AG08396 (cell line): ENCODE measurements at places on chromosomes 1 and 21.

- DNase-seq: no peak
Measured at GRCh38 chr1:231964241-231964640, 337.7 kb downstream of the DISC1 start.

GRCh38 chr1:217224201-217224600, 406.7 kb downstream of the GPATCH2 start:
- no peak for DNase-seq

- peak; percentile 43 for DNase-seq
Measured at GRCh38 chr1:27634177-27634984, 604 bp downstream of the FGR start.

DNA sequence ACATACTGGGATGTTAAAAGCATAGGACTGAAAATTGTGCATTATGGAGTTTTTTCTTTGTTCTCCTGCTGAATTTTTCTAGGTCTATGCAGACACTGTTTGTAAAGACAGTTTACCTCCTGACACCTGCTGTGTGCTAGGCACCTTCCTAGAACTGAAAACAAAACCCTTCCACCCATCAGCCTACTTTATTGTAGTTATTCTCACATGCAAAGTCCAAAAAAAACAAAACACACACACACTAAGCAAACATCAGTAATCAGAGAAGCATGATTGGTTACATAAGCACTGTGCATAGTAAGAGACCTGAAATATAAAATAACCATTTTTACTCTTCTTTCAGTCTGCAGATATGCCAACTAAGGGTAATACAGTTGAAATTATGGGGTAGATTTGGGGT, 195.1 kb downstream of the CRB1 start:
- DNase-seq: no peak

DNA sequence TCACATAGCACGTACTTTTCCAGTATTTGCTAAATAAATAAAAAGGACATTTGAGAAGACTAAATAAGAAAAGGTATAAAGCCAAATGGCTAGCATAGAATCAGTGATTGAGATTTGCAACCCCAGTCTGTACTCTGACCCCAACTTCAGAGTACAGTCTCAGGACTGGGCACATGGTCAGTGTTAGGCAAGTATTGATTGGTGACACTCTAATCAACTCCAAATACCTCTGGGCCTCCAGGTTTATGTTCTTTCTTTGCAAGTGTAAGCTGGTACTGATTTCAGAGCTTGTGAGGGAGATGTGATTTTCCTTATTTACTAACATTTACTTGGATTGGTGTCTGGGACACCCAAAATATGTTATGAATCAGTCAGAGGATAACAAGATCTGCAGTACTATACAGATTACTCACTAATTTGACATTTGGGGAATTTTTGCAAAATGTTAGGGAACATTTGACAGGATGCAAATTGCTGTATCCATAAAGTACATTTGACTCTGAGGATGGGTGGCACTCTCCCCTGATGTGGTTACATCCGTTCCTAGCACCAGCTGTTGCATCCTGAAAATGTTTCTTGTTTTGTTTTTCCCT, 34.2 kb downstream of the LMO4 start:
- no peak for DNase-seq

DNA sequence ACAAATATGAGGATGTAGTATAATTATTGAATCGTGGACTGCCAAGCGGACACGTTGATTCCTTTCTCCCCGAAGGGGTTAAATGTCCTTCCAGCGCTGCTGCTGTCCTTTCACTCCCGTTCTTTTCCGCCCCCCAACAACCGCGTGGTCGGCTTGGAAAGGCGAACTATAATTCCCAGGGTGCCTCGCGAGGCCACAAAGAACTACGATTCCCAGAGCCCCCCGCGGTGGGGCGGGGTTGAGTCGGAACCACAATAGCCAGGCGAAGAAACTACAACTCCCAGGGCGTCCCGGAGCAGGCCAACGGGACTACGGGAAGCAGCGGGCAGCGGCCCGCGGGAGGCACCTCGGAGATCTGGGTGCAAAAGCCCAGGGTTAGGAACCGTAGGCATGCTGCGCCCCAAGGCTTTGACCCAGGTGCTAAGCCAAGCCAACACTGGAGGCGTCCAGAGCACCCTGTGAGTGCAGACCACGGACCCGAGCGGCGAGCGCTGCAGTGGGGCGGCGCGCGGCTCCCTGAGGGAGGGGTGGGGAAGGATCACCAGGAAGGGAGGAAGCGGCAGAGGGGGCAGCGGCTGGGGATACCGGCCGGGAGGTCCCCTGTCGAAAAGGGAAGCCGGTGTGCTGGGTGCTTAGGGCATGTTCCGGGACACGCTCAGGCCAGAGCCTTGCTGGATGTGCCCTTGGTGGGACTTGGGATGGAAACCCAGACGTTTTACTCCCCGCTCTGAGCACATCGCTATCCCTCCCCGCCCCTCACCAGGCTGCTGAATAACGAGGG, at the start of gene LAMTOR2:
LAMTOR2 (plus strand) TSS at position 283 of the 781 bp plus-strand sequence; CDS start at position 391, 108 bp downstream.
- DNase-seq: peak; percentile 96

GRCh38 chr1:6103111-6103853, 57.6 kb downstream of the KCNAB2 start:
- DNase-seq: no peak

- DNase-seq: no peak
Measured at GRCh38 chr21:32035617-32036016, 162.8 kb downstream of the HUNK start.

GRCh38 chr1:41852091-41852490, 66.6 kb downstream of the HIVEP3 start:
- no peak for DNase-seq

DNA sequence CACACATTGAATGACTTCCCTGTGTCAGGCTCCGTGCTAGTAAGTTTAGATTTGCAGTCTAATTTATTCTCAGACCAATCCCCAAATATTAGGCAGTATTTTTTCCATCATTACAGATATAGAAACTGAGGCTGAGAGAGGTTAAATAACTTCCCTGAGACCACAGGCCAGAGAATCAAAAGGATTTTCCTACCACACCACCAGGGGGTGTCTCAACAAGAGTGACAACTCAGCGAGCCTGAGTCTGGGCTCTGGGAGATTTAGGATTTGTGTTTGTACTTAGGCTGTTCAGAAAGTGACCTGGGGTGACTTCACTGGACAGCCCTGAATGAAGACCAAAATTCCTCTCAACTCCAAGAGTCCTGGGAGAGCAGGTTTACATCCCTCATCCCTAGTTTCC, 13.3 kb upstream of the LCE5A start:
- DNase-seq: peak; percentile 26

DNA sequence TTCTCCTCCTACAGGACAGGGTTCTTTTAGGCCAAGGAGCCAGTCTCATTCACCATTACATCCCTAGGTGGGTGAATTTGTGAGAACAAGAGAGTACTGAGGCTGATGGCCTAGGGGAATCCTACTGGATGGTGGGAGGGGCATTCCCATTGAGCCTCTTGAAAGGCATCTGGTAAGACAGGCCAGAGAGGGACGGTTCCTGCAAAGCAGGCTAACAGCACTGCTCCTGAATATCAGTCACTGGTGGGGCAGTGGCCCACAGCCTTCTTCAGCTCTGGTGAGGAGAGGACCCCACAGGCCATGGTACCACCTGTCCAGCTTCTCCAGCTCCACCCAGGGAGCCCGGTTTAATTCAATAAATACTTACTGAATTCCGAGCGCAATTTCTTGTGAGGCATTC, 125.9 kb upstream of the EDN2 start:
- no peak for DNase-seq

DNA sequence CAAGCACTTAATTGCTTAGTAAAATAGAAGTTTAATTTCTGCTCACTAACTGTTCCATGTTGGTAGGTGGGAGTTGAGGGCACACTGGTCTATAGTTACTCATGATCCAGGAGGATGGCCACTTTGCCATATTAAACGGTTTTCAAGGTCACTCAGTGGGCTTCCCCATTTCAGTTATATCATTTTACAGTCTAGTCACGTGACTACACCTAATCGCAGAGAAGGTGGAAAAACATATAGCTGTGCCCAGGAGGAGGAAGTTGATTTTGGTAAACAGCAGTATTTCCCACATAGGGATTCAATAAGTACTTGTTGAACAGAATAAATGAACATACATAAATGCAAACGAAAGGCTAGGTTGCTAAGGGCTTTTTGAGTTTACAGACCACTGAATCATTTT, 541.1 kb upstream of the CAMK1G start:
- no peak for DNase-seq

DNA sequence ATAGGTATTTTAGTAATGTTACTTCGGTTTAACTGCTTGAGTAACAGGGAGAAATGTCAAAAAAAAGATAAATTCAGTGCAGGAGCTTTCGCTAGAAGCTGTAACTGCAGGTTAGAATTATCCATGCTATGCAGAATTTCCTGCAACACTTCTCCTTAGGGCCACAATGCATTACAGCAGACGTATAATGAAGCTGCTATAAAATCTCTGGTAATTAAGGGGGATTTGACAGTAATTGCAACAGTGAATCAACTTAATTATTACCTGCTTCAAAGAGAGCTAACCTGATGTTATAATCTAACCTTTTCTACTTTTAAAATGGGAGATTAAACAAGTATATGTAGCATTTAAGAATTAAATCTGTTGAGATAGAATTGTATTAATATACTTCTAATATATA, 92.6 kb downstream of the ATG4C start:
- DNase-seq: no peak

GRCh38 chr21:21295303-21295702, 297.1 kb downstream of the NCAM2 start:
- DNase-seq: no peak

DNA sequence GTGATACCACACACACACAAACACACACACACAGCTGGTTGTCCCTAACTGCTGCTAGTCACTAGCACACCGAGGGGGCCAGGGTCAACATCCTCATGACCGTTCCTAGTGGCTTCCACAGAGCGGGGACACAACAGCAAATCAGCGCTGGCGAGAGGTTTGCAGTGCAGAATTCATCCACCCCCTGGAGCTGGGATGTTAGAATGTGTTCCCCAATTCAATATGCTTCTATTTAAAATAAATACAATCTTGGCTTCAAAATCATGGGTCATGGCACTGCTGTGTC, 16.2 kb upstream of the C2CD2 start:
- DNase-seq: no peak

- DNase-seq: no peak
Measured at GRCh38 chr1:212916481-212917133, 33.7 kb upstream of the VASH2 start.

DNA sequence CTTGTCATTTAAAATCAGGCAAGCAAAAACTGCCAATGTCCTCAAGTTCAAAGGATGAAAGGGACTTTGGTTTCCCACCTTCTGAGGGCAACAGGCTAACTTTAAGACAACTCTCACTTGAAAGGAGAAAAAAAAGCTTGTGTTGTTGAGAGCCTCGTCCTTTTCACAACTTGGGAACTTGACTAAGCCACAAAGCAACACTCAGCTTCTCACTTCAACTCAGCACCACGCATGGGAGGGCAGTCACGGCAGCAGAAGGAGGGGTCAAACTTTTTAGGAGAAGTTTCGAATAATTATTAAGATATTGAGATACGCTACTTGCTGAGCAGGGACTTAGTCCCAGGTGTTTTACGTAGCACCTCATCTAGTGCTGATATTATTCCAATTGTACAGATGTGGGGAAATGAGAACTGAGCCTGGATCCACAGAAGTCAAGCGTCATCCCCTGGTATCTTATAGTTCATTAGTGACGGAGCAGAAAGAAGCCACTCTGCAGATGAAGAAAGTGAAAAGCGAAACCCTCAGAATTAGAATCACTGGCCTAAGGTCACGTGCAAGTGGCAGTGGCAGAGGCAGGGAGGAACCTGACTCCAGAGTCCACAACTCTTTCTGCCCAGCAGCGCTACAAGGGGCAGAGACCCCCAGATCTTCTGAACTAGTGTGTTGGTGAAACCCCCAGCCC, 83.6 kb downstream of the JAK1 start:
- no peak for DNase-seq

DNA sequence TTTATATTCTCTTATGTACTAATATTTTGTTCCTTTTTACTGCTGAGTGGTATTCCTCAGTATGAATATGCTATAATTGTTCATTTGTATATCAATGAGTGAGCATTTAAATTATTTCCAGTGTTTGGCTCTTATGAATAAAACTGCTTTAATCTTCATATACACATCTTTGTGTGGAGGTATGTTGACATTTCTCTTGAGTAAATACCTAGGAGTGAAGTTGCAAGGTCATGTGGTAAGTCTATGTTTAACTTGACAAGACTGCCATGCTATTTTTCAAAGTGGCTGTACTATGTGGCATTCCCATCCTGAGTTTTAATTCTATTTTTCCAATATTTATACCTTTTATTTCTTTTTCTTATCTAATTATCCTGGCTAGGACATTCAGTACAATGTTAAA, 124.2 kb downstream of the ADSS2 start:
- DNase-seq: no peak

DNA sequence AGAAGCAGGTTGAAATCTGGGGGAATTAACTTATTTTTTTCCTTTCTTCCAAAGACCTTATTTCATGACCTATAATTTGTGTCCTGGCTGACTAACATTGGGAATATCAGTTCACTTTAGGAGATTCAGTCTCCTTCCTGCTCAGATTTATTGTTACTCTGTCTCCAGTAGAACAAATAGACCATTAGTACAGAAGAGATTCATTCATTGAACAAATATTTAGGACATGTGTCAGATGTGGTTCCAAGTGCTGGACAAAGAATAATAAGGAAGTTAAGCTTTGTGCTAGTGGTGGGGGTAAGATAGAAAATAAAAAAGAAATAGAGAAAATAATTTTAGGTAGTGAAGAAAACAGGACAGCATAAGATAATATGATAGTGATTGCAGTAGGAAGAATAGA, 20.3 kb downstream of the ZMYM4 start:
- no peak for DNase-seq

DNA sequence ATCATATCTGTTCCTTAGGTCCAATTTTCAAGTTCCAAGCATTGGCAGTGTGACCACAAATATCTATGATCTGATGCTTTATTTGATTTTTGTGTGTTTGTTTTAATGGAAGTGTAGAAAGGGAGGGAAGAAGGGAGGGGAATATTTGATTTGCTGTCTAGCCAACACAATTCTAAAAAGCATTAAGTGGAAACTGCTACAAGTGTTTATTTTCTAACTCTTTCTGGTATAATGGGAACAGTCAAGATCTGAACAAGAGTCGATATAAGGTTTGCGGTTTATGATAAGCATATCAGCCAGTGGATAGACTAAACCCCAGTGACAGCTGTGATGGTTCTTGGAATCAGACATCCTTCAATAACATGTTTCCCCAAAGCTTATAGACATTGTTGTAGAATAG, 267.8 kb upstream of the SNX7 start:
- DNase-seq: no peak

GRCh38 chr1:110554871-110555801, 36.2 kb upstream of the KCNA10 start:
- peak; percentile 70 for DNase-seq

DNA sequence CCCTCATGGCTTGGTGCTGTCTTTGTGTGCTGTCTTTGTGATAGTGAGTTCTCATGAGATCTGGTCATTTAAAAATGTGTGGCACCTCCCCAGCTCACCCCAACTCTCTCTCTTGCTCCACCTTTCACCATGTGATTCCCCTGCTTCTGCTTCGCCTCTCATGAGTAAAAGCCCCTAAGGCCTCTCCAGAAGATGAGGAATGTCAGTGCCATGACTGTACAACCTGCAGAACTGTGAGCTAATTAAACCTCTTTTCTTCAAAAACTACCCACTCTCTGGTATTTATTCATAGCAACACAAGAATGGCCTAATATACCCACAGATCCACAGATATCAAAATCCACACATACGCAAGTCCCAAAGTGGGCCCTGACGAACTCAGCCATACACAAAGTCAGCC, 88.9 kb upstream of the PPP2R5A start:
- DNase-seq: no peak

- peak; percentile 26 for DNase-seq
Measured at GRCh38 chr1:3651026-3651929, 1.0 kb upstream of the TP73 start.

GRCh38 chr1:187027253-187027652, 198.5 kb downstream of the PLA2G4A start:
- DNase-seq: no peak

GRCh38 chr1:19657511-19657910, 7.2 kb upstream of the HTR6 start:
- no peak for DNase-seq
